ENCODE measurements at places on chromosomes 12 and 14.

GRCh38 chr12:94047781-94048567, 100.4 kb upstream of the PLXNC1 start:
- no peak for DNase-seq

GRCh38 chr12:112822056-112822455, 30.5 kb downstream of the RPH3A start:
- DNase-seq = no peak

DNA sequence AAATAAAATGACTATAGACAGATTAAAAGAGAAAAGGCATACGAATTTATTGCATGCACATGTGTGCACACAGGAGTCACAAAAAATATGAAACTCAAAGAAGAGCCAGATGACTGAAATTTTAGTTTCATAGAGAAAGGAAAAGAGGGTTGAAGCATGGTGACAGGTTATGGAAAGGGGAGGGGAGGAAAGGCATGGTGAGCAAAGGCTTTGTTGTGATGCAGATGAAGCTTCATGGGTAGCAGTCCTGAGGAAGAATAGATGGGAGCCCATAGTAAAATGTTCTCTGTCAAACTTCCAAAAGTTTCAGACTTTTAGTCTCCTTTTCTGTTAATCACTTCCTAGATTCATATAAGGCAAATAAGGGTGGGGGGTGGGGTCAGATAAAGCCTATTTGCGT, 612.7 kb upstream of the ATP2B1 start:
- DNase-seq = no peak

GRCh38 chr12:109157986-109158385, 41.6 kb downstream of the ACACB start:
- DNase-seq = no peak

GRCh38 chr12:101891462-101891971, 14.1 kb downstream of the DRAM1 start:
- no peak for DNase-seq

DNA sequence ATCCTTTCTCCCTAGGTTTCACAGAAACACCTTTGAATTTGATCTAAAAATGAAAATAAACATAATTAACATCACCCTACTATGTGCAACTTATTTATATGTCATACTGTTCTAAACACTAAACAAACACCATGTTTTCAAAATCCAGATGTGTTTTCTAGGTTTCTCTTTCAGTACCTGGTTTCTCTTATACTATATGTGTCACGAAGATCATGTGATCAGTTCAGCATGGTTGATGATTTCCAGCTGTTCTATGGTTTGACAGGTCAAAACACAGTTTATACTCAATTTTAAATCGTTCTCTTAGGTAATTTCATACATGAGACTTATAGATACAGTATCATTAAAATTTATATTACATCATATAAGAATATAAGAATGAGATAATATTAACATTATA, 373.1 kb downstream of the SOX5 start:
- DNase-seq = no peak

GRCh38 chr12:113087193-113087592, 30.7 kb downstream of the DTX1 start:
- no peak for DNase-seq

DNA sequence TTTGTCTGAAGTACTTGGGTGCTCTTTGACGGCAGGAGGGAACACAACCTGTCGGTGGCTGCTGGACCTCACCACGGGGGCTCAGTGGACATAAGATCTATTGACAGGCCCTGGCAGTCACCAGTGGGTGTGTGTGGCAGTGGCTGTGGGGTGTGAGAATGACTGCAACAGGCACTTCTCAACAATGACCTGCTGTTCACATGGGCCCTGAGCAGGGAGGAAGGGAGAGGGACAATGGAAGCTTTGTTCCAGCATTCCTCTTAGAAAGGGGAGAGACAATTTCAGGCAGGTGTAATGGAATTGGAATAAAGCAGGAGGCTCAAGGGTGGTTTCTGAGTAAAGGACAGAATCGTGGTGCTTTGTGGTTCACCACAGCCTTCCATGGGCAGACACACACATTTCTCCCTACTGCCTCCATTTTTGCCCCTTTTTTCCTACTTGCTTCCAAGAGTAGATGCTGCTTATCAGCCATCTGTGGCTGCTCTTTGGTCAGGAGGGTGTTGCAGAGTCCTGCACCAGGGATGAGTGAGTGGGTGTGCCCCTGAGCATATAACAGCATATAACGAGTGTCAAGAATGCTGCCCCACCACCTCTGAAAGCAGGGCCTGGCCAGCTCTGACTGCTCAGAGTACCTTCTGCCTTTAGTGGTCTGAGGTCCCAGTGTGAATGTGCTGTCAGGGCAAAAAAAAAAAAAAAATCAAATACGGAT, 267.7 kb downstream of the RASSF9 start:
- no peak for DNase-seq

DNA sequence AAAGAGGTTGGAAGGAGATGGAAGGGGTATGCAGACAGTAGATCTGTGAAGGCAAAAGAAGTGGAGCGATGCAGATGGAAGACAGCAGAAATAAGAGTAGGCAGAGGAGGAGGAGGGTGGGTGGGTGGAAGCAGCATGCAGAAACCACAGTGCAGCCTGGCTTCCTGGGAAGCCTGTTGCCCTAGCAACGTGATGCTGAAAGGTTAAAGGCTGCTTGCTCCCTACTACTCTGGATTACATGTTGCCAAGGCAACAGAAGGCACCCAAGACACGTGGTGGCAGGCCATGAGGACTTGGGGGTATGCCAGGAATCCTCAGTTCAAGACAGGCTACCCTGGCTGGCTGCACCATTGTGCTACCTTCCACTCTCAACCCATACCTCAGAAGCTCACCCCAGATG, 129.6 kb downstream of the GRIN2B start:
- DNase-seq = no peak

DNA sequence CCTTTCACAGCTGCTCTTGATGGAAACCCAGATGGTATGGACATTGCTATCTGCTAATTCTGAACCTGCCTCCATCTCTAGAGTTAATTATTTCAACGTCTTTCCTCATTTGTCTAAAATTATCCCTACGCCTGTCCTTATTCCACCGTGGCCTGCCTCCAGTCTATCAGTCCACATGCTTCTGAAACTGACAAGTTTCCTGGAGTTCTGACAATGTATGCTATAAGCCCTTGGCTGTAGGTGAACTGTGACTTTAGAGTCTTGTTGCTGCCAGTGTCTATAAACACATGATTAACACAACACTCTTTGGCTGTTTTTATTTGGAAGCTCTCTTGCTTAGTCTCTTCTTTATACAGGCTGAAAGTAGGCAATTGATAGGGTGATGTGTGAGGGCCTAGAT, 1052.9 kb downstream of the TMTC2 start:
- no peak for DNase-seq

DNA sequence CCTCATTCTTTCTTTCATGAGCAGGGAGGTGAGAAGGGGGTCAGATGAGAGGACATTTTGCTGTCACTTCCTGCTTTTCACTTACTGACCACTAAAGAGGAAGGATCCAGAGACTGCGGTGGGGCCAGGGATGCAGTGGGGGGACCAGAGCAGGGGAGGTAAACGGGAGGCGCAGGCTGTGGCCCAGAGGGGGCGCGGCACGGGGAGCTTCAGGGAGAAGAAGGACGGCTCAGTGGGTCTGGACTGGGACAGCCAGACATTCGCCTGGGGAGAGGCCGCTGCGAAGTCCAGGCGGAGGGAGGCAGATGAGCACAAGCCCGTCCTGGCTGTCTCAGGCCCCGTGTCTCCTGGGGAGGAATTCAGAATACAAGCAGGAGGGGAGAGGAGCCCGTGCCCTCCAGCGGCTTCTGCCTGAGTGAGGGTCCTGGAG, 41.2 kb downstream of the SLC6A12 start:
- DNase-seq = no peak

All from activated CD4-positive, alpha-beta T cell treated with anti-CD3 and anti-CD28 coated beads for 1 hour (primary cell).